ENCODE measurements at places on chromosomes 2 and 18.

GRCh38 chr18:79855147-79855933 lies 57.6 kb downstream of the KCNG2 start:
- DNase-seq, result no peak

GRCh38 chr18:29164020-29164706 lies 987.2 kb upstream of the CDH2 start:
- DNase-seq, result peak; percentile 68

- no peak for DNase-seq
Observed at GRCh38 chr2:54262015-54262765, 6.2 kb upstream of the TSPYL6 start.

DNA sequence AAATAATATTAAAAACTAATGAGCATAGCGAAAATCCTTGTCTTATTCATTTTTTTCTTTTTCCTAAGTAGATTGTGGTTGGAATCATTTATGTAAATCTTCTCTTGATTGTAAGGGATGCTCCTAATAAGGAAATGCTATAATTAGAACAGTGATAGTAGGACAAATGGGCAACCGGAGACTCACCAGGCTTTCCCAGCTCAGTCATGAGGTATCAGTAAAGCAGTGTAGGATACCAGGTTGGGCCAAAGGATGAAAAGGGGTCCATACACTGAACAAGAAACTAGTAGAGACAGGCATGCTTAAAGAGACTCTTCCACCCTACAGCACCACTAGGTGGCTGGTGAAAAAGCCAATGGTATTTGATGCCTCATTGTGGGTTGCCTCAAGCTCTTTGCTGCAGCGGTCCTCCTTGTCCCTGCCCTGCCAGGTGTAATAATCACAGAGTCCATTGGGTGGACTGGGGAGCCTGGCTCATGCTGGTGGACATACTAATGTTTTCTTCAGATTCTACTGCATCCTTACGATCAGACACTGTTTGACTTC lies 71.4 kb upstream of the FAM98A start:
- DNase-seq, result no peak

GRCh38 chr2:95306336-95306895 lies 9.3 kb downstream of the KCNIP3 start:
- no peak for DNase-seq

DNA sequence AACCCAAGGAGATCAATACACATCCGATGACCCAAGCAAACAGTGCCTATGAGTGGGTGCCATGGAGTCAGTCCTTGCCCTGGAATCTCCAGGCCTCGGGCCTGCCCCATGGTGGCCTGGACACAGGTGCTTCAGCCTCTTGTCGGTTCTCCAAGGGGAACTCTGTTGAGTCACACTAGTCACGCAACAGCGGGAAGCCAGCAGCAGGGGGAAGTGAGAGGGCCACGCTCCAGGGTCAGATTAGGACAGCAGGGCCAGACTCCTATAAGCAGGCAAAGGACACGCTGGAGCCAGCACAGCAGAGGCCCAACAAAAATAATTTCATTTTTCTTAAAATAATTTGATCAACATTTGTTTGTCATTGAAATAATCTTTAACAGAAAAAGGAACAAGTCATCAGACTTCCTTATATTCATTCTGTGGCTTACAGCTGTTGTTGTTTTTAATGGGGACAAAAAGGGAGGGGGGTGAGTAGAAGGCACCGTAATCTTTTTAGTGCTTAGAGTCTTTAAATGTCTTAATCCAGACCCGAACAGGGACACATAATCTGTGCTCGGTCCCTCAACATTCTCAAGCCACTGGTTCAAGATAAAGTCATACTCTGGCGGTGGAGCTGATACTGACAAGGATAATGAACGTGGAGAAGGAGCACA lies 16.4 kb upstream of the ARMC9 start:
- DNase-seq, result peak; percentile 73

GRCh38 chr2:177193240-177193639 lies 19.4 kb upstream of the HNRNPA3 start:
- DNase-seq, result no peak

Data from GM04504 (cell line).